ENCODE measurements at places on chromosomes 16 and 17. TPM values are rescaled to one million over a fixed set of nuclear protein-coding genes. Genes with fewer than 3 reads are reported as not detected.

The CLEC18A gene
- total RNA-seq, result 0.14 TPM

The PTGES3L gene
- 1.8 TPM for total RNA-seq

The ITGB3 gene
- not detected for total RNA-seq

The CHD9 gene
- total RNA-seq, result 14.0 TPM

The FBXW10B gene
- total RNA-seq, result 0.21 TPM

The CX3CL1 gene
- total RNA-seq, result not detected

The C16orf92 gene
- not detected for total RNA-seq

The RCVRN gene
- not detected for total RNA-seq

The MAP3K14 gene
- total RNA-seq, result 28.3 TPM

The WFIKKN2 gene
- total RNA-seq, result not detected

The CD300E gene
- total RNA-seq, result not detected

The FCSK gene
- total RNA-seq, result 8.7 TPM

The NPIPA2 gene
- 1.3 TPM for total RNA-seq

The CISD3 gene
- 57.4 TPM for total RNA-seq

The SLC5A11 gene
- not detected for total RNA-seq

The RNF43 gene
- 0.41 TPM for total RNA-seq

The CHD9NB gene
- not detected for total RNA-seq

The GCGR gene
- total RNA-seq, result not detected

The ACACA gene
- total RNA-seq, result 76.3 TPM

The ODAD4 gene
- total RNA-seq, result 0.58 TPM

The VTN gene
- 0.35 TPM for total RNA-seq

The WFDC1 gene
- total RNA-seq, result not detected

The CMTM3 gene
- 60.5 TPM for total RNA-seq

The TLE7 gene
- not detected for total RNA-seq

The SYT17 gene
- total RNA-seq, result not detected

The PAM16 gene
- 73.9 TPM for total RNA-seq

The CCDC57 gene
- total RNA-seq, result 59.5 TPM

The TBX6 gene
- 1.1 TPM for total RNA-seq

The KRT27 gene
- total RNA-seq, result not detected

The PLCG2 gene
- 8.1 TPM for total RNA-seq

The CPHXL2 gene
- not detected for total RNA-seq

The KRT36 gene
- total RNA-seq, result not detected

The PRR29 gene
- 0.93 TPM for total RNA-seq

The SLC38A8 gene
- total RNA-seq, result not detected

The HBZ gene
- not detected for total RNA-seq

The ERBB2 gene
- 3.8 TPM for total RNA-seq

The TXNDC11 gene
- total RNA-seq, result 24.5 TPM

The RND2 gene
- not detected for total RNA-seq

The PIPOX gene
- total RNA-seq, result 1.3 TPM

Data from activated naive CD8-positive, alpha-beta T cell treated with anti-CD3 and anti-CD28 coated beads for 36 hours (primary cell).